Omental fat pad (tissue), 4 donors: ENCODE measurements at places on chromosomes 12 and 14.

DNA sequence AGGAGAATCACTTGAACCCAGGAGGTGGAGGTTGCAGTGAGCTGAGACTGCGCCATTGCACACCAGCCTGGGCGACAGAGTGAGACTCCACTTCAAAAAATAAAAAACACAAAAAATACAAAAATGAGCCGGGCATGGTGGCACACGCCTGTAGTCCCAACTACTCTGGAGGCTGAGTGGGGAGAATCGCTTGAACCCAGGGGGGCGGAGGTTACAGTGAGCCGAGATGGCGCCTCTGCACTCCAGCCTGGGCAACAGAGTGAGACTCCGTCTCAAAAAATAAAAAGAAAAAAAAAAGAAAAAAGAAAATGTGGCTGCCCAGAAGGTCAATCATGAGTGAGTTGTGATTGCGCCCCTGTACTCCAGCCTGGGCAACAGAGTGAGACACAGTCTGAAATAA is 9.2 kb downstream of the DNAJC22 start:
- DNase-seq = no peak

DNA sequence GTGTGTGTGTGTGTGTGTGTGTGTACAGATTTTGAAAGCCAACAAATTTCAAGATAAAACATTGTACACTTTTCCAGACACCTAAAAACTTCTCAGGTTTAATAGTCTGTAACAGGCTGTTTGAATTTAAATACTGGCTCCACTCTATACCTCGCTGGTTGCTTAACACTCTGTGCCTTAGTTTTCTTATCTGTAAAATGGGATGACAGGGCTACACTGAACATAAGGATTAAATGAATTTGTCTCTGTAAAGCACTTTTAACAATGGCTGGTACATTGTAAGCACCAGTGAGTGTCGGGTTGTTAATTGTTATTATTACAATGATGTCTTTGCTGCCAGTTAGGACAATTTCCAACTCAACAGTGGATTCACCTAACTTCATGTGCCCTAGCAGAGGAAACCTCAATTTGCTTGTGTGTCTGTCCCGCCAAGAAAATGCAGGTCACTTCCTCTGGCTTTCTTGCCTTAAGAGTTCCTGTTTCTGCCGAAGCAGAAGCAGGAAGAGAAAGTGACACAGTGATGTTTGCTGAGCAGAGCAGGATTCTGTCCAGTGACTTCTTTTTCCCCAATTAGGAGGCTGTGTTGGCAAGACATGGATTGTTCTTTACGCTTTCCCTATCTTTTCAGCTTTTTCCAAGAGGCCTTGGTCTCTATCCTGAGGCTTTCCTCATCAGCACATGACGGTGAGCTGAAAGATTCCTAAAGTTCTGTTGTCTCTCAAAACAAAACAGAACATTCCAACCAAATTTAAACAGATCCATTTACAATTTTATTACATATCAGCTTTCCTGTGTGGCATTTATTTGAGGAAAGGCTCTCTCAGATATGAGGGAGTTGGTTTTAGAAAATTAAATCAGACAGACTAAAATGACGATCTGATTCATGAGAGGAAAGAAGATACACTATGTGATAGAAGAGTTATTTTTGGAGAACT is 154.1 kb upstream of the ATP2B1 start:
- DNase-seq = no peak

DNA sequence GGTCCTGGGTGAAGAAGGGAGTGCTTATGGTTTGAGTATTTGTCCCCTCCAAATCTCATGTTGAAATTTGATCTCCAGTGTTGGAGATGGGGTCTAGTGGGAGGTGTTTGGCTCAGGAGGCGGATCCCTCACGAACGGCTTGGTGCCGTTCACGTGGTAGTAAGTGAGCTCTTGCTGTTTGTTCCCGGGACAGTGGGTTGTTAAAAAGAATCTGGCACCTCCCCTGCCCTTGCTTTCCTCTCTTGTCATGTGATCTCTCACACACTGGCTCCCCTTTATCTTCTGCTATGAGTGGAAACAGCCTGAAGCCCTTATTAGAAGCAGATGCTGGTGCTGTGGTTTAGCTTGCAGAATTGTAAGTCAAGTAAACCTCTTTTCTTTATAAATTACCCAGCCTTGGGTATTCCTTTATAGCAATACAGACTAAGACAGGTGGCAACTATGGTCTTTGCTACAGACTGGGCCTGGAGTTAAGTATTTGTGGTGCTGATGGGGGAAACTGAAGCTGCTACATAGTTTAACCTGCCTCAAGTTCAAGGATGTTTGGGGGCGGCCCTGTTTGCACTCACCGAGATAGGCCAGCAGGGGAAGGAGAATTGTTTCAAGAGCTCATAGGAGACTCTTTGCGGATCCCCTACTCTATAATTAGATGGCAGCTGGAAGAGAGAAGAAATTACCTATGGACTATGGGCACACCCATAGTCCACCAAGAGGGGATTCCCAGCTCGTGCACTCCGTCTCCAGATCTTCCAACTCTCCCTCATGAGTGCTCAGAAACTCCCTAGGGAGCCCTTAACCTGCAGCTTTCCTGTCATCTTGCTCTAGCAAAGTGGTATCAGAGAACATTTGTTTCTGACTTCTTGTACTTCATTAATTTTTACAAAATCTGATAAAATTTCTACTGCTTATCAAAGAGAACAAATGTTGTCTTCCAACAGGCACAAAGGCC is 164.6 kb downstream of the SLC15A5 start:
- no peak for DNase-seq

GRCh38 chr12:5796171-5796958 is 148.7 kb downstream of the ANO2 start:
- no peak for DNase-seq

DNA sequence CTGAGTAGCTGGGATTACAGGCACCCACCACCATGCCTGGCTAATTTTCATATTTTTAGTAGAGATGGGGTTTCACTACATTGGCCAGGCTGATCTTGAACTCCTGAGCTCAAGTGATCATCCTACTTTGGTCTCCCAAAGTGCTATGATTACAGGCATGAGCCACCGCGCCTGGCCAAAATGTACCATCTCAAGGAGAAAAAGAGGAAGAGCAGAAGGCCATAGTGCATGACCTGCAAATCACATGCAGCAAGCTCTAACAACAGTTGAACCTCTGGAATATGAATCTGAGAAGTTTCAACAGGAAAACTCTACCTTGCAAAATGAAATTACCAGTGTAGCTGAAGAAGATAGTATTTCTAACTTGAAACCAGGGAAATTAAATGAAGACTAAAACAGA is 17.1 kb upstream of the SERPINA1 start:
- no peak for DNase-seq
